Cardiac atrium fibroblast (primary cell): ENCODE measurements at places on chromosomes 2 and 18. TPM values are rescaled to one million over a fixed set of nuclear protein-coding genes. Genes with fewer than 3 reads are reported as not detected.

PAX3 gene
- 0.97 TPM in 1 of 2 replicates, not detected in the other for total RNA-seq

IGFBP2 gene
- total RNA-seq = 15.9 and 29.8 TPM in 2 replicates

HOXD1 gene
- not detected in 2 replicates for total RNA-seq

EPB41L3 gene
- 36.1 and 42.1 TPM in 2 replicates for total RNA-seq

FOXD4L1 gene
- 0.16 TPM in 1 of 2 replicates, not detected in the other for total RNA-seq

SLC8A1 gene
- 4.2 and 6.5 TPM in 2 replicates for total RNA-seq

TXNDC2 gene
- total RNA-seq = 0.32 TPM in 1 of 2 replicates, not detected in the other

CCDC148 gene
- total RNA-seq = 0.16 and 1.6 TPM in 2 replicates

C2orf66 gene
- total RNA-seq = not detected in 2 replicates

CCBE1 gene
- 30.1 and 39.9 TPM in 2 replicates for total RNA-seq

PARD6G gene
- total RNA-seq = 1.1 and 2.1 TPM in 2 replicates

KCNK3 gene
- under 0.01 TPM in 1 of 2 replicates, not detected in the other for total RNA-seq

REG1B gene
- total RNA-seq = not detected in 2 replicates

NGEF gene
- 0.32 and 0.72 TPM in 2 replicates for total RNA-seq

TMEM163 gene
- total RNA-seq = 1.3 TPM in 1 of 2 replicates, not detected in the other

CHRND gene
- total RNA-seq = not detected in 2 replicates

ARL4C gene
- total RNA-seq = 4.9 and 5.6 TPM in 2 replicates

CCL20 gene
- total RNA-seq = 0.54 and 0.65 TPM in 2 replicates

SERPINB3 gene
- total RNA-seq = not detected in 2 replicates
